Right renal cortex interstitium (tissue), 3 donors: ENCODE measurements at places on chromosomes 5 and 9.

- no peak for DNase-seq
Measured at GRCh38 chr5:126031989-126032716, 391.1 kb upstream of the GRAMD2B start.

GRCh38 chr5:151637676-151638075, 46.5 kb upstream of the FAT2 start:
- DNase-seq, result no peak

DNA sequence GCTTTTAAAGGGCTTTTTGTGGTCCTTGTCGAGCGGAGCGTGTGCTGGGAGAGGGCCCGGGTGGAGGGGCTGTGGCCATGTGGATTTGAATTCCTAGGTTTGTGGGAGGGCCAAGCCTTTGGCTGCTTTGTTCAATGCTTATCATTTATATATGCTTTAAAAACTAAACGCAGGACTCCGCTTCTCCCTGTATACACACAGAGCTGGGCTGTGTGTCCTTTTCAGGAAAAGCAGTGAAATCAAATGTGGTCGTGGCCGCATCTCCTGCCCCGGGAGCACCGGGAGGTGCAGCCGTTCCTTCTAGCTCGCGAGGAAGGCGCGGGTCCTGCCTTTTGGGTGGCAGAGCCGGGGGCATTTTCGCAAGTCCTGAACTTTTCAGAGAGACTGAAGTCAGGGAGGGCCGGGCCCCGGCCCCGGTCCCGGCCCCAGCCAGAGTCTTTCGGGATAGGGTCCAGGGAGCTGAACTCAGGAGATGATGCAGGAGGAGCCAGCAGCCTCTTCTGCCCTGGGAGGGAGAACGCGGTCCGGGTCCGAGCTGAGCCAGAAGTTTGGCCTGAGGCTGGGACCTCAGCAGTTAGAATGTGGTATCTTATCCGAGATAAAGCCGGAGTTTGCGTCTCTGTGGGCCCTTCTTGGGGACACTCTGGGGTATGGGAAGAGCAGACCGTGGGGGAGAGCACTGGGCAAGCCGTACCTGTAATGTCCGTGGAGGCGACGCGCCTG, 158.8 kb downstream of the C9orf152 start:
- DNase-seq, result no peak

DNA sequence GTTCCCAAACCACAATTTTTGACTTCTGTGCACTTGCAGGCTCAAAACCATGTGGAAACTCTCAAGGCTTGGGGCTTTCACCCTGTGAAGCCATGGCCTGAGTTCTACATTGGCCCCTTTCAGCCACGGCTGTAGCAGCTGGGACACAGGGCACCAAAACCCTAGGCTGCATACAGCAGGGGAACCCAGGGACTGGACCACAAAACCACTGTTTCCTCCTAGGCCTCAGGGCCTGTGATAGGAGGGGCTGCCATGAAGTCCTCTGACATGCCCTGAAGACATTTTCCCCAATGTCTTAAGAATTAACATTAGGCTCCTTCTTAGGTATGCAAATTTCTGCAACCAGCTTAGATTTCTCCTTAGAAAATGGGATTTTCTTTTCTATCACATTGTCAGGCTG, 312.1 kb upstream of the TUSC1 start:
- DNase-seq, result no peak

GRCh38 chr5:61802456-61802855, 470.4 kb downstream of the ZSWIM6 start:
- DNase-seq, result no peak
